AG04449 (cell line): ENCODE measurements at places on chromosomes 6 and 20.

- no peak for DNase-seq
These were observed 157.5 kb downstream of the TRMT11 start for GRCh38 chr6:126143761-126144251.

GRCh38 chr6:141033101-141033500 is 1099.6 kb upstream of the GJE1 start:
- DNase-seq = no peak

DNA sequence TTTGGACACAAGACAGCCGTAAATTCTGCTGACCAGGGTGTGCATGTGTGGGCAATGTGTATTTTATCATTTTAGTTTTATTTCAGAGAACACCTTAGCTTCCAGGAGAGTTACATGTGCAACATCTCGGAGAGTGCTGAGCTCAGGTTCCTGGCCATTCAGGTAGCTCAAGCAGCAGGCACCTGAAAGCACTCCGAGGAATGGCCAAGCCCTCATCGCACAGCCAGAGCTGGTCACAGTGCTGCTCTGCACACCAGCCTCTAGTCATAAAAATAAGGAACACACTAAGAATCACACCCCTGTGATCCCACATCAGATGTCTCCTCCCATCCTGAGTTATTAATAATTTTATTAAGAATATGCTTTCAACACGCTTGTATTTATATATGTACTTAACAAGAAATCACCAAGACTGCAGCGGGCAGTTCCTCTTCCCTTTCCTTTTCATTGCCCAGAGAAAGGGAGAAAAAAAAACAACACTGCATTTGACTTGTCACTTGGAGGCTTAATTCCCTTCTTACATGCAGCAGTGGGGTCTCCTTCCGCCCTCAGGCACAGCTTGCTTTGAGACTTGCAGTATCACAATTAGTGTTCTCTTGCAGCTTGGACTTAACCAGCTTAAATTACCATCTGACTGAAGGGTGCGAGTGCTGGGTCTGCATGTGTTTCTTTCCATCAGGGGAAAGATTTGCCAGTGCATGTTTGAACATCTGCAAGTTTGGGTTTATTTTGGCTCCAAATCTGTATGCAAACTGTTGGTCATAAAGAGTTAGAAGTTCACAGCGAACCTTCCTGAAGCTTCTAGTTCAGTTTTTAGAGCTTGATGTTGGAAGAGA is 36.0 kb upstream of the IRF4 start:
- no peak for DNase-seq

- DNase-seq = no peak
These were observed 13.9 kb upstream of the ADGRF5 start for GRCh38 chr6:46935687-46936086.

DNA sequence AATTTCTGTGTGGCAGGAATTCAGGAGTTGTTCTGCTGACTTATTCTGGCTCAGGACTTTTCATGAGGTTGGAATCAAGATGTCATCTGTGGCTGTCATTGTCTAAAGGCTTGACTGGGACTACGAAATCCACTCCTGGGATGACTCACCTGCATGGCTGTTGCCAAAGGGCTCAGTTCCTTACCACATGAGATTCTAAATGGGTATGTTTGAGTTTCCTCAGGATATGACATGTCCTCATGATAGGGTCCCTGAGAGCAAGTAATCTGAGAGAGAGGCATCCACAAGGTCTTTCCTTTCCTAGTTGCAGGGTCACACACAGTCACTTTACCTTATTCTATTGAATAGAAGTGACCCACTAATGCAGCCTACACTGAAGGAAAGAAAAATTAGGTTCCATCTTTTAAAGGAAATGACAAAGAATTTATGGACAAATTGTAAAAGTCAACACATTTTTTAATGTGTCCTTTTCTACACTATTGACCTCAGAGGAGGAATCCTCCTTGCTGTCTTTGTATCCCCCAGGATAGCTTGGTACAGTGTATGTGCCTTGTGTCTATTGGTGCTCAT is 1025.0 kb upstream of the GJE1 start:
- no peak for DNase-seq

GRCh38 chr20:55978550-55978949 is 26.8 kb downstream of the CBLN4 start:
- DNase-seq = no peak

GRCh38 chr20:21873291-21873690 is 167.8 kb downstream of the PAX1 start:
- no peak for DNase-seq

- no peak for DNase-seq
These were observed 41.2 kb downstream of the BCAS1 start for GRCh38 chr20:54029176-54029575.

- no peak for DNase-seq
These were observed 57.5 kb downstream of the CEBPB start for GRCh38 chr20:50248104-50248641.

GRCh38 chr6:100554228-100554627 is 89.5 kb upstream of the SIM1 start:
- DNase-seq = no peak

DNA sequence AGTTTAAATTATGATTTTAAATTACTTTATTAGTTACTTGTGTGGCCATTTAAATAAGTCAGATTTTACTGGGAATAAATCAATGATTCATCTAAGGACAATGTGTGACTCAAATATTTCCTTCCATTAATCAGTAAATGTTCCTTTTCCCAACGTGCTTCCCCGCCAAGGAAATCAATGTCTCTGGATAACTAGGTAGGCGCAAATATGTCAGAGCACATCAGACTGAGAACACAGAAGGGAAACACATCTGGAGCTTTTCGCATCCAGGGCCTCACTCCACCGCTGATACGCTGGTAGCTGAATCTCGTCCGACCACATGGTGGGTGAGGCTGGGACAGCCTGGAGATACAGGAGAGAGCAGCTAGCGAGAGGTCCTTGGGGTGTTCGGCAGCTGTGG is 56.4 kb upstream of the RPS6KA2 start:
- DNase-seq = no peak

DNA sequence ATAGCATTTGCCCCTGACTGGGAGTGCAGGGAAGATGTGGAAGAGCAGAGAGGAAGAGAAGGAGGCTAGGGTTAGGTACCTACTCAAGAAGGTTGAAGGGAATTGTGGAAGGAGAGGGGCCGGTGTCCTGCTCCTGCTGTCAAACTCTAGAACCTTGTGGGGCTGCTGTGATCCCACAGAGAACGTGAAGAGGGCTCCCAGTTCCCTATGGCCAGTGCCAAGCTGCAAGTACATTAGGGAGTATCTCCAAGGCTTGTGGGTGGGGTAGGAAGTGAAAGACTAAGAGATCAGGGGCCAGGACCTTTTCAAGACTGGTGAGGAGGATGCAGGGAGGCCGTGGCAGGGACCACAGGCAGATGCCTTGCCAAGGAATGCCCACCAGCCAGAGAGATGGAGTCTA is 263.4 kb downstream of the CDH26 start:
- DNase-seq = no peak

DNA sequence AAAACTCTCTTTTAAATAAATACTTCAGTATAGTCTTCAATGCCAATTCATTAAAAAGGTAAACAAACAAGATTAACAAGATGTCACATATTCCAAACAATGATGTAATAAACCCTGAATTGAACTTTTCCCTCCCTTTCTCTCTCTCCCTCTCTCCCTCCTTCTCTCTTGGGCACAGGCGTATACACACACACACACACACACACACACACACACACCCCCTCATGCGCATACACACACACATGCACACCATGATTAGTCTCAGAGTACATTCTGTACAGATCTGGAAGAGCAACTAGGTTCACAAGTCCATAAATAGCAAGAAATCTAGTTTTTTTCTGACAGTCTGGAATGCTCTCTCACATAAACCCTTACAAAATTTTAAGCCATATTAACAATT is 128.3 kb downstream of the DST start:
- DNase-seq = no peak

DNA sequence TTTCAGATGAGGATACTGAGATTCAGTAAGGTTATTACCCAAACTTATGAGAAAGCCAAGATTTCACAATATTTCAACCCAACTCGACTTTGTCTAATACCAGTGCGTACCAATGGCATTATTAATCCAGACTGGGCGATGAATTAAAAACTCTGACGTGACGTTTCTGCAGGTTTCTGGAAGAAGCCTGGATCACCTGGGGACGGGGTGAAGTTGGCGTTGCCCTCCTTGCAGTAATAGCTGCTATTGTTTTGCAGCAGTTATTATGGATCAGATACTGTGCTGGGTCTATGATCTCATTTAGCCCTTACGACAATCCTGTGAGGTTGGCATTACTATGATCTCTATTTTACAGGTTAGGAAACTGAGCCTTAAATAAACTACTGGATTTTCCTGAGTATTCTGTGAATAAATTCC is 569 bp upstream of the CDC5L start:
- no peak for DNase-seq

- DNase-seq = no peak
These were observed 14.7 kb upstream of the RCAN2 start for GRCh38 chr6:46505693-46506512.

DNA sequence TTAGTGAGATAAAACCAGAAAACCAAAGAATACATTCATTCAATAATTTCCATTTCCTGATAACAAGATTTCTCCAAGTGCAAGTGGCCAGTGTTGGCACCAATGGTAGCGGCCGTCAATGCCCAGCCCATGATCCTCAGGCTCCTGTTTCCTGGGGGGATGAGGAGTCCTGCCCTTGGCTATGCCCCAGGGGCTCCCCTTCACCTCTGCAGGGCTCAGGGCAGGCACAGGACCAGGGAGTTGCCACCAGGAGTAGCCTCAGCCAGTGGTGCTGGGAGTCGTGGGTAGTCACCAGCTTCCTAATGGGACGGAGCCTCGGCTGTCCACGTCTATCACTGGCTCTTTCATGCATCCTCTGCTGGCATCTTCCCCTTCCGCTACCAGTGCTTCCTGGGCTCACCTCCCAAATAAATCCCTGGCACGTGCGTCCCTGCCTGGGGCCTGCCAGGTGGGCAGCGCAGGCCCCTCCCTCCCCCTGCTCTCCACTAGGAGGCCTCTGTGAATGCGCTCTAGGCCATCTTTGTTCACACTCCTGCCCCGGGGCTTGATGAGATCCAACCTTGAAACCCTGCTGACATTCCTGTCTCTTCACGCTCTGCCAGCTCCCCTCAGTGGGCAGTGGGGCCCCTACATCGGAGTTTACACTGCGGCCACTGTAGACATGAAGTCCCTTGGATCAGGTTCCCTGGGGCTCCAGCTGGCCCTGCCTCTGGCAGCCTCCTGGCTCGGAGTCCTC is 215.7 kb downstream of the SYNDIG1 start:
- no peak for DNase-seq

- no peak for DNase-seq
These were observed 22.2 kb downstream of the CHMP4B start for GRCh38 chr20:33833333-33833732.
